ENCODE measurements at places on chromosomes 3 and 15. TPM values are rescaled to one million over a fixed set of nuclear protein-coding genes. Genes with fewer than 3 reads are reported as not detected.

The FANCD2OS gene
- total RNA-seq = not detected

The SLC9A9 gene
- total RNA-seq = 20.4 TPM

The SLC28A2 gene
- not detected for total RNA-seq

The ZNF620 gene
- 2.1 TPM for total RNA-seq

The HMG20A gene
- total RNA-seq = 30.3 TPM

The LRTM1 gene
- total RNA-seq = 106 TPM

The TPRG1 gene
- total RNA-seq = 6.8 TPM

The FOXB1 gene
- total RNA-seq = not detected

The SLC2A2 gene
- not detected for total RNA-seq

The AHSG gene
- 0.52 TPM for total RNA-seq

The GOLGA6B gene
- not detected for total RNA-seq

All from skeletal muscle tissue (tissue), 5 donors.